ENCODE measurements at places on chromosomes 1 and 21.

DNA sequence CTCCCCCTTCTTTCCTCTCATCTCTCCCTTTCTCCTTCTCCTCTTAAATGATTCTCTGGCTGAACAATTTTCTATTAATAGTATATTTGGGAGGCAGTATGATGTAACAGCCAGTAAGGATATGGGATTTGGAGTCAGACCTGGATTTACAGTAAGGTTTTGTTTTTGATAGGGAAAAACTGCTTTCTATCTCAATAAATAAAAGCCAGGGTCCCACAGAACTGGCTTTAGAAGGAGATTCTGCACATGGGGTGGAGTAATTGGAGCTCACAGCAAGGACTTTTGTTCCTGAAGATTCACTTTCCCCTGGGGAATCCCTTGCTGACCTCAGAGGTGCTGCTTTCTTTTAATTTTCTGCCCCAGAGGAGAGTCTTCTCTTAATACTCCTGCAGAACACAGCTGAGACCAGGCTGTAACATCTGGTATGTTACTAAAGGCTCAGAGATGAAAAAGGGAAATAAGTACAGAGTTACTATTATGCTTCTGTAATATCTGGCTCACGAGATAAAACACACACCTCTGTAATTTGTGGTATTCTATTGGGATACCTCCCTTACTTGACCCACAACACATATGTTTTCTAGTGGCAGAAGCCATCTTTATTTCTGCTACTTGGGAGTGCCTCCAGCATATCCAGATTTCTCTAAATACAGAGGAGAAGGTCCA is 13.4 kb downstream of the EPB41 start:
- no peak for DNase-seq

GRCh38 chr1:5415606-5416005 is 576.6 kb downstream of the NPHP4 start:
- no peak for DNase-seq

DNA sequence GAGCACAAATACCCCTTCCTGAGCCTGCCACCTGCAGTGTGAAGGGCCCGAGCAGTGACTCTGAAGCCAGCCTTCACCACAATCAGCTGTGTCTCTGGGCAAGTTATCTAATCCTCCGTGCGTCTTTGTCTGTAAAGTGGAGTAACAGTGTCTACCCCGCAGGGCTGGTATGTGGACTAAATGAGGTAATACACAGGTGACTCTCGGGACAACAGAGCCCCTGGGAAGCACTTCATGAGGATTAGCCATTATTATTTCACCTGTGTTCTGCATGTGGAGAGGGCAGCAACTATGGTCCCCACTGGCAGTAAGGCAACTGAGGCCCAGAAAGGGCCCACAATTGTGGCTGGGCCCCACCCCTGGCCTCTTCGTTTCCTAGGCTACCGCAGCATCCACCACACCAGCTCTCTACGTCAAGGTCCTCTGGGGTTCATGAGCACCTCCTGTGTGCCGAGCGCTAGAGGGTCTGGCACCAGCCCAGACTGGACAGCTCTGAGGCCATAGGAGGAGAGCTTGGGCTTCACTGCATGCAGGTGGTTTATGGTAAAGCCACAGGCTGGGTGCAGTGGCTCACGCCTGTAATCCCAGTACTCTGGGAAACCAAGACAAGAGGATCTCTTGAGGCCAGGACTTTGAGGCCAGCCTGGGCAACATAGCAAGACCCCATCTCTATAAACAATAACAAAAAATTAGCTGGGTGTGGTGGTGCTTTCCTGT is 41.3 kb upstream of the LRP8 start:
- DNase-seq: no peak

DNA sequence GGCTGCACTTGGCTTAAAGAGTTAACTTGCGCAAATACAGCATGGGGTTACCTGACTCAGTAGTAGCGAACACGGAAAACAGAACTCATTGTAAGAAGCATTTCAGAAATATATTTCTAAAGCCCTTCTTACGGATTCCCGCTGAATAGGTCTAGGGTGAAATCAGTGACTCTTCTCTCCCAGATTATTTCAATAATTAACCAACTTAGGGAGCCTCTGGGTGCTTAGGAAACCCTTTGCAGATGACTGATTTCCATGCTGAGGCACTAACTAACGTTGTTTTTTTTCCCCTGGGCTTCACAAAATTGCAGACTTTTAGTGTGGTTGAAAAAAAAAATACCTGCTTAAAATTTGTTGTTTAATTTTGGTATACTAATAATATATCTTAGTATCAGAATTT is 40.3 kb downstream of the BTG3 start:
- no peak for DNase-seq

DNA sequence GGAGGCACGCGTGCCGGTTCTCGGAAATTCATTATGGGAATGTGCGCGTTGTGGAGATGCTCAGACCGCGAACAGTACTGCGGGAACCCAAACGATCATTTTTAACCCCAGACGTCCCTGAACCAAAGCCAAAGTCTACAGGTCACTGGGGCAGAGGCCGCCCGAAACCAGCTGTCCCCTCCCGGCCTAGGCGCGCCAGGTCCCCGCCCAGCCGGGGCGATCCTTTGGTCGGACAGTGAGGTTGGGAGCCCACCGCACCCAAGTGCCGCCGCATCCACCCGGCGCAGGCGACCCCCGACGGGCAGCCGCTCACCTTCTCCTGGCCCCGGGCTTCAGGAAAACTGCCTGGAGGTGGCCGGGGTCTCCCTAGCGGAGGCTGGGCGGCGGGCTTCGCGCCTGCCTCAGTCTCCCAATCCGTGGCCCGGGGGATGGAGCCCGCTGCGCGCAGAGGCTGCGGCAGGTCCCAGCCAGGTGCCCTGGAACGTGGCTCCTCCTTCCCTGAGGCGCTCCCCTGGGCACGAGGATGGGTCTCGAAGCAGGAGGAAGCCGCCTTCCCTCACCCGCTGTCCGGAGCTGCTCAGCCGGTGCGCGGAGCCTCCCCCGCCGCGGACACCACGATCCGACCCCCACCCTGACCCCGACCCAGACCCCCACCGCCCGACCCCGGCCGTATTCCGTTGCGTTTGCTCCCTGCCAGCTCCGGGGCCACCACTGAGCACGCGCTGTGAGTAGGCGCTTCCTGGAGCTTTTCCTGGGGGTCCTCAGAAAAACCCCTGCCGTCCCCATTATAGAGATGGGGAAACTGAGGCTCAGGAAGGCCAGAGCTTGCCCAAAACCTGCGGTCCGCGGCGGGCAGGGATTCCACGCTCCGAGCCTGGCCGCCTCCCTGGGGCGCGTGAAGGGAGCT is 8.1 kb upstream of the SLX9 start:
- DNase-seq: no peak

- DNase-seq: peak; percentile 34
Measured at GRCh38 chr1:210692796-210693195, 364.1 kb downstream of the HHAT start.

DNA sequence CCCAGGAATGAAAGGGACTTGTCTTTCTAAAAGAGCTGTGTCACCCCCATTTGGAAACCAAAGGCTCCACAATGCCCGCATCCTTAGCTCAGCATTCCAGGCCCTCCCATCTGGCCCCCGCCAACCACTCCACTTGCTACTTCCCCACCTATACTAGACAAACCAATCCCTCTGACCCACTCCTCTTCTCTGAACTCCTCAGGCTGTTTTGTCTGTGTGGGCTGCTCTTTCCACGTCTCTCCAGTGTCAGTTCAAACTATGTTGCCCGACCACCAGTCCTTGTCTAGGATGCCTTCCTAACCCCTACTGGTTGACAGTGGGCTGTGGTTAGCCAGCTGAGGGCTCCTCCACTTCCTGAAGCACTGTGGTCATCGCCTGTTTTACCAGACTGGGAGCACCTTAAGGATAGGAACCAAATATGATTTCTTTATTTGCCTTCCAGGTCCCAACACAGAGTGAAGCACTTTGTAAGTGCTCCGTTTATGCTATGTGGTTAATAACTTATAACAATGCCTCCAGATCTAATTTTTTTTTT is 8.1 kb upstream of the COA7 start:
- DNase-seq: no peak

DNA sequence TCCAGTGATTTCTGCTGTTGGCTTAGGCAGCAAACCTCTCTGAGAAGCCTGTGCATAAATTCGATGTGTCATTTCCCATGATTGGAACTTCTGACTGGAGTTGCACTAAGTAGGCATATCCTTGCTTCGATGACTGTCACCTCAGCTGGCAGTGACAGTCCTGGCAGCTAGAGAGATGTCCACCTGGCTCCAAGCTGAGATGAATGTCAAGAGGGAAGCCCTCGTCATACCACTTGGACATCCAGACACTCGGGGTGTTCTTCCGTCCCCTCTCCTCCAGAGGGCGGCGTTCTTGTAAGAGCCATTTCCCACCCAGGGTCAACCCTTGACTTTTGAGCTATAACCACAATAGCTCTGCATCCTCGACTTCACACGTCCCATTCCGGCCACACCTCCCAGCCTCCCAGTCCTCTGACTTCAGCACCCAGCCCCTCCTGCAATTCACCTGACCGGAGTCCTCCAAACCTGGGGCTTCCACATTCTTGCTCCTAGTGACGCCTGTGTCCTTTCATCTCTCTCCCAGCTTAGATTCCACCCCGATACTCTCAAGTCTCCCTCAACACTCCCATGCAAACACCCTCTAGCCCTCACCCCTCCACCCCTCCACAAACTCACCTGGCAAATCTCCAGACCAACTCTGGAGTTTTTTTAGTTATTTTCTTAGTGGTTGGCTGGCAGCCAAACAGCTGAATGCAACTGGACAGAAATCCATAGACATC is 17.3 kb downstream of the CA6 start:
- DNase-seq: no peak

- DNase-seq: no peak
Measured at GRCh38 chr1:61441723-61442262, 283.1 kb downstream of the TM2D1 start.

DNA sequence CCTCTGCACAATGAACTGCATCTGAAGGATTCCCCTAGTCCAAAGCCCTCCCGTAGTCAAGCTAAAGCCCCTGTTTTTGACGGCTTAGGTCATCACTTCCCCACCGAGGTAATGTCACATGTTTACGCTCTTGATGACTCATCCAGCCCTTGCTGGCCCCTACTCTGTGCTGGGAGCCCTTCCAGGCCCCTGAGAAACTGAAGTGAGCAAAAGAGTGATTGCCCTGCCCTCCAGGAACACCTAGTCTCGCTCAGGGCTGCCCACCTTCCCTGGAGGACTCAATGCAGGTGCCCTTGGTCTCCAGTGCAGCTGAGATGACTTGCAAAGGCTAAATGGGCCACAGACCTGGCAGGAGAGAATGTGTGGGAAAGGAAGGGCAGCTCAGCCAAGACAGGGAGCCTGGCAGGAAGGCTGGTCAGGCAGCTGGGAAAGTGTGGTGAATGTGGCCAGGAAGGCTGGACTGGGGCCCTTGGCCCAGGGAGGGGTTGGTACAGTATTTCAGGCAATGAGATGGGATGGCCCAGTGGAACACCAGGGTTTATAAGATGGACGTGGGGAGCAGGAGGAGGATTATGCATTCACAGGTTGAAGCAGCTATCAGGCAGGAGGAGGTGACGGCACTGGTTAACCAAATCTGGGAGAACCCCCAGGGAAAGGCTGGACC is 345.6 kb downstream of the NPHP4 start:
- DNase-seq: no peak

DNA sequence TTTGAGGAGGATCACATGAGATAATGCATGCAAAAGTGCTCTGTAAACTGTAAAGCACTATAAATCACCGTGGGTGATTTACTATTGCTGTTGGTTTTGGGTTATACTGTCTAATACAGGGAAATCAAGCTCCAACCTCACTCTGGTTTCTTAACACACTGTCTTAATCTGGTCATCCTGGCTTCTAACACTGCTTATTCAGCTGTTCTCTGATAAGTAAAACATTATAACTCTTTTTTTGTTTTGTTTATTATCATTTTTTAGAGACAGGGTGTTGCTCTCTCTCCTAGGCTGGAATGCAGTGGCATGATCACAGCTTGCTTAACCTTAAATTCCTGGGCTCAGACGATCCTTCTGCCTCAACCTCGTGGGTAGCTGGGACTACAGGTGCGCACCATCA is 21.9 kb upstream of the LSM10 start:
- DNase-seq: no peak

DNA sequence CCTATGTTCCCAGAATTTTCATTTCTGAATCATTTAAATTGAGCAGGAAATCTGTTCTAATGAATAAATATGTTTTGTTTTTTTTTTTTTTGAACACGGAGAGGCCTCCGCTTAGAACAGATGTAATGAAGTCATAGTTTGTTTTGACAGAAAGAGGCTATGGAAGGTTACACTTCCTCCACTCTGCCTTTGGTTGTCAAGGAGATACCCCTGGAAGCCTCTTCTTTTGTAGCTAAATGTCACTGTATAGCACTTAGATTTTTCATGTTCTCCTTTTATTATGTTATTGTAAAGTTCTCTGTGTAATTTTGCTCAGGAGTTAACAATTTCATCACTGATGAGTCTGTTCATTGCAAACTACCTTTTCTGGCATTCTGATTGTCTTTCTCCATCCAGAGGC is 22.7 kb upstream of the GNG12 start:
- no peak for DNase-seq

GRCh38 chr1:26733982-26734381 is 38.2 kb downstream of the ARID1A start:
- no peak for DNase-seq

DNA sequence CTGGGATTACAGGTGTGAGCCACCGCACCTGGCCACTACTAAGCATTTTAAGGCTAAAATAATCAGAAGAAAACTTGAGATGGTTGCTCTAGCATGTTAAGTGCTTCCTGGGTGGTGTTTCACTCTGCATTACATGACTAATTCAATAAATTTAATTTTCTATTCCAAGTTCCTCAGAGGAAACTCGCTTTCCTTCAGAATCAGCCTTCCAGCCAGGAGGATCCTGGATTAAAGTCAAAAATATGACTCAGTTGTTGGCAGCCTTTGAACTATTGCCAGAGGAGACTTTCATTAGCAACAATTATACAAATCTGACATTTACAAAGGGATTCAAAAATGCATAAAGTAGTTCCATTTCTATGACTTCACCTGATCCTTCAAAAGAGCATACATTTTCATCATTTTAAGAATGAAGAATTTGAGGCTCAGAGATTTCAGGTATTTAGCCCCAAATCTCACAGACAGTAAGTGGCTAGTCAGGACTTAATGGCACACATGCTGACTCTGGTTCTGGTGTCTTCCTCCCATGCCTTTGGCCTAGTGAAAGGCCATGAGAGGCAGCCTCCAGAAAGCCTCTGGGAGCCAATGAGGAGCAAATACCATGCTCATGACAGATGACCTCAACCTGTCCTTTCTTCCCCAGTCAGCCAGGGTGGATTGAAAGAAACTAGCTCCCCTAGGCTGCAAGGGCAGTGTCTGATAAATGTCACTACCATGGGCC is 115.7 kb downstream of the MAP3K21 start:
- DNase-seq: no peak

DNA sequence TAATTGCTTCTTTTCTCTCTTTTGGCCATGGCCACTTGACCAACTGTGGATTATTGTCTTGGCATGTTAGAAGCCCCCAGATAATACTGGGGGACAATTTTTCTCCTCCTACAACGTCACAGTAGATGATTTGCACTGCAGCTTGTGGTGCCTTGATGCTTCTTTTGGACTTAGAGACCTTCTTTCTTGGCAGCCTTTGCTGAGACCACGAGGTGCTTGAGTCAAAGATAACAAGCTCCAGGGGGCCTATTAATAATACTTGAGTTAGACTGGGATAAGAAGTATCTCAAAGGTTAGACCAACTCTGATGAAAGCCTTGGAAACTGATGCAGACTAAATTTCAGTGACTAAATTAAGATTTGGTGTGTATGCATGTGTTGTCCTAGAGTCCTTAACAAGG is 3.2 kb downstream of the PPP1R12B start:
- no peak for DNase-seq
